ENCODE measurements at places on chromosomes 4 and X.

DNA sequence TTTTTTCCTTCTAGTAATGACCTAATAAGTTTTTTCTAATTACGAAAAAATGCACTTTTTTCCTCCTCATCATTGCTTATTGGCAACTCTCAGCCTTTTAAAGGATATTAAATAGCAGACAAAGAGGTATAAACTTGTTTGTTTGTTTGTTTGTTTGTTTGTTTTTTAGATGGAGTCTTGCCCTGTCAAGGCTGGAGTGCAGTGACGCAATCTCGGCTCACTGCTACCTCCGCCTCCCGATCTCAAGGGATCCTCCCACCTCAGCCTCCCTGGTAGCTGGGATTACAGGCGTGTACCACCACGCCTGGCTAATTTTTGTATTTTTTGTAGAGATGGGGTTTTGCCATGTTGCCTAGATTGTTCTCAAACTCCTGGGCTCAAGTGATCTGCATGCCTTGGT is 6.0 kb downstream of the RBM47 start:
- DNase-seq: no peak

DNA sequence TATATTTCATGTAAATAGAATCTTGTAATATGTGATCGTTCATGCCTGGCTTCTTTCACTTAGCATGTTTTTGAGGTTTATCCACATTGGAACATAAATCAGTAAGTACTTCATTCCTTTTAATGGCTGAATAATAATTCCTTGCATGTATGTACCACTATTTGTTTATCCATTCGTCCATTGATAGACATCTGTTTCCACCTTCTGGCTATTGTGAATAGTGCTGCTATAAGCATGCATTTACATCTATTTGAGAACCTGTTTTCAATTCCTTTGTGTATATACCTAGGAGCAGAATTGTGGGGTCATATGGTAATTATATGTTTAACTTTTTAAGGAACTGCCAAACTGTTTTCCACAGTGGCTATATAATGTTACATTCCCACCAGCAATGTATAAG is 356.7 kb upstream of the DIPK2B start:
- no peak for DNase-seq

DNA sequence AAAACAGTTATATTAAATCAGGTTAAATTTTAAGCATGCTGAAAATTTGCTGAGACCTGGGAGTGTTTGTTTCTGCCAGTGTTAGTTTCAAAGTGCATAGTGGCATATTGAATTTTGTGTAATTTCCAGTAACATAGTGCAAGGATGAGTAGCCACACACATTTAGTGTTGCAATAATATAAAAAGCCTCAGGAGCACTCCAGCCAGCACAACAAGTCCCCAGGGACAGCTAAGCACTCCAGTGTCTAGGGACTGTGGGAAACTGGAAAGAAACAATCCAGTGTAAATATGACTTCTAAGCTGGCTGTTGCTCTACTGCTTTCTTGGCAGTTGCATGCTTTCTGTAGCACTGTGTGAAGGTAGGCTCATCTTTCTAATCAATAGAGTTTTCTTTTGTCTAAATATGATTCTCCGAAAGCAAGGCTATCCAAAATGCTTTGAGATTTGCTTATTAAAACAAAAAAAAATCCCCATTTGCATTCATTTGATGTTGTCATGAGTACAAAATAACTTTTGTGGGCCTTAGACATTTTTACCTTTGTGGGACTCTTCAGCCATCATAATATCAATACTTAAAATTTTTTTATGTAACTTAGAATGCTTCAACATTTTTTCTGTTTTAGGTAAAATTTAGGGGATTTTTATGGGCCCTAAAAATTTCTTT is 24.2 kb upstream of the CXCL2 start:
- DNase-seq: no peak

GRCh38 chrX:19670854-19671620 is 155.7 kb upstream of the MAP3K15 start:
- DNase-seq: no peak

DNA sequence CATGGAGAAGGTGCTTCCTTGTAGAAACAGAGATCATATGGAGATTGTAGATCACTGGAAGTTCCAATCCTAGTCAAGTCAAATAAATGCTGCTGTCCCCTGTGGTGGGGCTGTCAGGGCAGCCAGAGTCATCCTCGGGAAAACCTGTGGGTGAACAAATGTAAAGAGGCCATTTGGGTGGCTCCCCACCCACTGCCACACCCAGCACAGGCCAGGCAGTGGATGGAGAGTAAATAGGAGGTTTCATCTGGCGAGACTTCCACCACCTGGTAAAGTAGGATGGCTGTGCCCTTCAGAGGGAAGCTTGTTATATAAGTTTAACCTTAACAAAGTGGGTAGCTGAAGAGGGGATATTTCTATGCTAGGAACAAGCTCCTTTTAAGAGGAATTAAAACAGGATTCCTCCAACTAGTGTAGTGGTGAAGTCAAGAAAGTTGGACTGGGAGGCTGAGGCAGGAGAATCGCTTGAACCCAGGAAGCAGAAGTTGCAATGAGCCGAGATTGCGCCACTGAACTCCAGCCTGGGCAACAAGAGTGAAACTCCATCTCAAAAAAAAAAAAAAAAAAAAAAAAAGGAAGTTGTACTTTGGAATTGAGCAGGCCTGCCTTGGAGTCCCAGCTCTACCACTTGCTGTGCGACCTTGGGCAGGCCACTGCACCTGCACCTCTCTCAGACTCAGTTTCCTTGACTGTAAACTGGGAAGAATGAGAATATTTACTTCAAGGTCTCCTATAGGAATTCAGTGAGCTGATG is 273.7 kb downstream of the PTTG2 start:
- no peak for DNase-seq

- DNase-seq: no peak
Observed at GRCh38 chr4:61246034-61246433, 45.9 kb downstream of the ADGRL3 start.

DNA sequence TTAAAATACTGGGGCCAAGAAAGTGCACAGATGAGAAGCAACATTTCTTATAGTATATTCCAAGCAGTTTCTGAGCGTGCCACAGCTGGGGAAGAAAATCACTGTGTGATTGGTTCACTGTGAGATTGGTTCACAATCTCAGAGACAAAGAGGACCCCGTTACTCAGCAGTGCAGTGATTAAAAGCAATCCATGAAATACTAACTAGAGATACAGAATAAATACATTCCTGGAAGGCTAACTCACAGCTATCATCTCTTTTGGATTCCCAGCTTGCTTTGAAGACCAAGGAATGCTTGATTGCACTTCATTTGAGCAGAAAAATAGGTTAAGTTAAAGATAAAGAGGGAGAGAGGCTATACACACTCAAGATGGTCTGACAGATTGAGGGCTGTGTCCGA is 132.1 kb upstream of the RAPGEF2 start:
- DNase-seq: no peak

GRCh38 chrX:118847676-118848075 is 24.1 kb downstream of the ZCCHC12 start:
- DNase-seq: no peak

DNA sequence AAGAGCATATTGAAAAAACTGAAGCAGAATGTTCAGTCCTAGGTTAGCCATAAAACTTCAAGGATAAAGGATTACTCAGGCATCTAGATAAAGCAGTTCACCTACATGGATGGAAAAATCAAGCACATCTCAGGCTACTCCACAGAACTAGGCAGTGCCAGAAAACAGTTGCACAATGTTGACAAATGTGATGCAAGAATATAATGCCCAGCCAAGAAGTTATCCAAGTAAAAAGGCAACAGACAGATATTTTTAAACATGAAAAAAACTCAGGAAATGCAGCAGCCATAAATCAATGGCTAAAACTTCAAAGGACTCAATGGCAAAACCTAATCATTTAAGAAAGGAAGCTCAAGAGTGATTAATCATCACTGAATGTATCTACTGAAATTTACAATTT is 456.0 kb upstream of the FAM241A start:
- DNase-seq: no peak

DNA sequence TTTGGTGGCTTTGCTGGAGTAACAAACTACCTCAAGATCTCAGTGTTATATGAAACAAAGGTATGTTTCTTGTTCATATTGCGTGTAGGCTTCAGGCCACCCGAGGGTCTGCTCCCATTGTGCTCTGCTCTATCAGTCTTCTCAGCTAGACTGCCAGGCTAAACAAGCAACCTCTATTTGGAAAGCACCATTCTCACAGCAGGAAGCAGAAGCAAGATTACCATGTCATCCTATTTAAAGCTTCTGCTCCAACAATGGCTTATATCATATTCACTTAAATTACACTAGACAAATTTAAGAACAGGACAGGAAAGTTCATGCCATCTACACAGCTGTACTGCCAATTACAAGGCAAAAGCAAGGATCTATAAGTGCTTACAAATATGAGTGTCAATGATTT is 385.8 kb downstream of the PPARGC1A start:
- DNase-seq: no peak

GRCh38 chr4:91035276-91035675 is 908.1 kb downstream of the CCSER1 start:
- no peak for DNase-seq

DNA sequence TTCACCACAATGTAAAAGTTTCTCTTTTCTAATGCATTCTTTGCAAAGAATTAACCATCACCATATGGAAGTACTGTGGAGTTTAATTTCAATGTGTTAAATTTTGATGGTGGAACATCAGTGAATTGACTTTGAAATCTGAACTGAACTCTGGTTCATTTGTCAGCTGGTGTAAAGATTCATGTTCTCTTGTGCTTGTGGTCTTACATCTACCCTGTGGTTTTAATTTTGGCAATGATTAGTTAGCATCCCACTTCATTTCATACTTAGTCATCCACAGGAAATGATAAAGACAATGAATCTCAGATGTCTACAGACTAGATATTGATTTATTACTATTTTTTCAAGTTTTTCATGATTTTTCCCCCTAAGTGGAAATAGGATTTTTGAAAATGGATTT is 77.8 kb downstream of the GRID2 start:
- DNase-seq: no peak
